ENCODE measurements at places on chromosomes 1 and 21.

GRCh38 chr1:156114919-156115513 lies 505 bp downstream of the LMNA start:
- DNase-seq = no peak

GRCh38 chr1:207064561-207064960 lies 11.5 kb downstream of the PFKFB2 start:
- DNase-seq = no peak

GRCh38 chr1:207911856-207912760 lies 1.2 kb upstream of the CD34 start:
- no peak for DNase-seq

DNA sequence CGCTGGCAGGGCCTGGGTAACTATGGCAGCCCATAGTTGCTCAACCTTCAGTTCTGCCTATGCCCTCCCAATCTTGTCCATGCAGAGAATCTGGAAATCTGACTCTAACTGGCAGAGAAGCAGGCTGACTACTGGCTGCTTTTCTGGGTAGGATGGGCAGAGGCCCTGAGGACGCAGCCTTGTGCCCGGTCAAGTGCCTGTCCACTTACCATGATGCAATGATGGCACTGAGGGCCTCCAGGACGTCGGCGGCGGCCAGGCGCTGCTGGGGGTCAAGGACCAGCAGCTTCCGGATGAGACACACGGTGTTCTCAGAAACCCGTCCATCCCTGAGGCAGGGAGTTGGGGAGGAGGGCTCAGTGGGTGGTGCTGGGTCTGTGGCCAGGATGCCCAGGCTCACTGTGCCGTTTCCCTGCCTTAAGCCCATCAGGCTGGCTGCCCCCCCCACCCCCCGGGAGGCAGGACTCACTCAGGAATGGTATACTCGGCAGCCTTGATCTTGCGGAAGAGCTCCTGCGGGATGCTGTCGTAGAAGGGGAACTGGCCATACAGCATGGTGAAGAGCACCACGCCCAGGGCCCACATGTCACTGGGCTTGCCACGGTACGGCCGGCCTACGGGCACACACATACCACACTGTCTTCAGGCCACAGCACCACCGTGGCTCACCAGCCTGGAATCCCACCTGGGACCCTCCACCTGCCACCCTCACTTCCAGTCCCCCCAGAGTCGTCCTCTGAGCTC lies 20.4 kb upstream of the EVA1B start:
- no peak for DNase-seq

DNA sequence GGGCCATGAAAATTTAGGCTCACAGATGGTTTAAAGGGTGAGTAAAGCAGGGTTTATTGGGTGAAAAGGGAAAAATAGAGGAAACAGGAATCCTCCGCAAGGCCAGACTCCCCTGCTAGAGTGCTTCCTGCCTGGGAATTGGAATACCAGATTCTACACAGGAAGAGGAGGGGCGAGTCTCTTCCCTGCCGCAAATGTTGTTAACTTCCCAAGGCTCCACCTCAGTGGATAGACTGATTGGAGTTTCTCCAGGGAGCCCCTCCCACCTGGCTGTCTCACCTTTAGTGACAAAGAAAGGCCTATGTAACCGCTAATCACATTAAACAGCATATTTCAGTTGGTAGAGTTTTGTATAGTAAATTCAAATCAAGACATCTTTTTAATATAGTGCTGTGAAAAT lies 1450.1 kb downstream of the KCNT2 start:
- no peak for DNase-seq

GRCh38 chr1:41359211-41360073 lies 1.8 kb upstream of the FOXO6 start:
- DNase-seq = no peak

DNA sequence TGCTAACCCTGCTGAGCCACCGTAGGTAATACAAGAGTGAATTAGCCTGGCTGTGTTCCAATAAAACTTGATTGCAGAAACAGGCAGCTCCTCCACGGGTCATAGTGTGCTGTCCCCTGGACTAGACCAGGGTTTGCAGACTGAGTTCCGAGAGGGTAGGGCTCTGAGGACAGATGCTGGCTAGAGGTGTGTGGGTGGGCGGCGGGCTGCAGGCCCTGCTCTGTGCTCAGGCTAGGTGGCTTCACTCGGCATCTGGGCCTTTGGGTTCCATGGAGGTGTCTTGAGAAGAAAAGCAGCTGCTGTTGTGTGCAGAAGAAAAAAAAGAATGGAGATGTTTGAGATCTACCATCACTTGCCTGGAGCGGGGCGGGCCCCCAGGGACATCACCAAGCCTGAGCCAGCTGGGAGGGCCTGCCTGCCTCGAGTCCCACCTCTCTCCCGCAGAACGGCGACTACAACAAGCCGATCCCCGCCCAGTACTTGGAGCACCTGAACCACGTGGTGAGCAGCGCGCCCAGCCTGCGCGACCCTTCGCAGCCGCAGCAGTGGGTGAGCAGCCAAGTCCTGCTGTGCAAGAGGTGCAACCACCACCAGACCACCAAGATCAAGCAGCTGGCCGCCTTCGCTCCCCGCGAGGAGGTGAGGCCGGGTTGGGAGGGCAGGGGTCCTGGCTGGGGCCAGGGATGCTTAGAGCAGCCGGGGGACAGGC lies 7.9 kb downstream of the TMEM201 start:
- DNase-seq = no peak

DNA sequence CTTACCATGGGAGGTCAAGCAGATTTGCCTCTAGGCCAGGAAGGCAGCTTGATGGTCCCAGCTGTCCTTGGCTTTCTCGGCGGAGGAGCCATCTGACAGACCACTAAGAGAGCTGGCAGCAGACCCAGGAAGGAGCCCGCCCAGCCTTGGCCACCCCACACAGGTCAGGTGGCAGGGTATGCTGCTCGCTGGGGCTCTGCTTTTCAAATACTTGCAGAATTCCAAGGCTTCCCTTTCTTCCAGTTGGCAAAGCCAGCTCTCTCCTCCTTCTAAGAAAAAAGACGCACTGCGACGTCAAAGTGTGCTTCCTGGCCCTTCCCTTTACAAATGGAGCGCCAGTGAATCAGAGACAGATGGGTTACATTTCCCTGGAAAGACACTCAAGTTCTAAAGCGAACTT lies 229.4 kb downstream of the CACNA1E start:
- no peak for DNase-seq

DNA sequence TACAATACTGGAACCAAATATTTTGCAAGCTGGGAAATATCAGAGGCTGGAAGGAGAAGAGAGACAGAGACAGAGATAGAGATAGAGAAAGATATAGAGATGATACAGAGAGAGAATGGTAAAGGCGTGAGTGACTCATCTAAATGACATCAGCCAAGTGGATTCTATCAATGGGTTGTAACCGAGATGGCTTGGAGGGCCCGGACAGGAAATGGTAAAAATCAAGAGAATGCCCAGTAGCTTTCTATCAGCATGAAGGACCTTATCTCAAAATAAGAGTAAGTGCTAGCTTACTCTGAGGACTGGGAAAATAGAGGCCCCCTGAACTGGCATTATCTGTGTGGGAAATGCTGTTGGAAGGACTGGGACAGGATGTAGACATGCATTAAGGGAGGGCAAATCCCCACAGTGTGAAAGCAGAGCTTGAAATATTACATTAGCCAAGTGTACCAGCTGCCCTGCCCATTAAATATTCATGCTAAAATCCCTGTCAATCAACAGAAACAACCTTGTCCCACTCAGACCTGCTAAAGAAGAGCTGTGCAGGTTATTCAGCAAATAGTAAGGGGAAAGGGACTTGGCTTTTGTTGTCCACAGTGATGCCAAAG lies 76.6 kb upstream of the ZNF644 start:
- no peak for DNase-seq

- no peak for DNase-seq
Observed at GRCh38 chr1:34824817-34825454, 32.1 kb downstream of the GJA4 start.

- DNase-seq = no peak
Observed at GRCh38 chr1:38331496-38332210, 285.1 kb upstream of the POU3F1 start.

DNA sequence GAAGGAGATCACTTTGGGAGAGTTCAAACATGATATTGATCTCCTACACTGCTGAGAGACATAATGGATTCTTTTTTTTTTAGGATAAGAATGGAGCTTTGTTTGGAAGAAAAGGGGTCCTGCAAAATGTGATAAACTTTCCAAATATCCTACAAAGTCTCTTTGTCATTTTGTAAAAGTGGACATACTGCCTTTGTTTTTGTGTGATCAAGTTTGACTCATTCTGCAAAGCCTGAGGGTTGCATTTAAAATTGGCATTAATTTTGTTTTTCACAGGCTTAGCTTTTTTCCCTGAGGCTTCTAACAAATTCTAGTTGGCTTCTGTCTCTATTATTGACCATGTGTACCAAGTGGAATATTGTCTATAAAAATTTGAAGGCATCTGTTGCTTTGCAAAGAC lies 113.2 kb downstream of the AK5 start:
- no peak for DNase-seq

GRCh38 chr1:3573500-3573899 lies 37.8 kb downstream of the MEGF6 start:
- no peak for DNase-seq

Data from NCI-H187 treated with DMSO at 0.1 percent for 48 hours (cell line).